ENCODE measurements at places on chromosomes 6 and 20. TPM values are rescaled to one million over a fixed set of nuclear protein-coding genes. Genes with fewer than 3 reads are reported as not detected.

DNA sequence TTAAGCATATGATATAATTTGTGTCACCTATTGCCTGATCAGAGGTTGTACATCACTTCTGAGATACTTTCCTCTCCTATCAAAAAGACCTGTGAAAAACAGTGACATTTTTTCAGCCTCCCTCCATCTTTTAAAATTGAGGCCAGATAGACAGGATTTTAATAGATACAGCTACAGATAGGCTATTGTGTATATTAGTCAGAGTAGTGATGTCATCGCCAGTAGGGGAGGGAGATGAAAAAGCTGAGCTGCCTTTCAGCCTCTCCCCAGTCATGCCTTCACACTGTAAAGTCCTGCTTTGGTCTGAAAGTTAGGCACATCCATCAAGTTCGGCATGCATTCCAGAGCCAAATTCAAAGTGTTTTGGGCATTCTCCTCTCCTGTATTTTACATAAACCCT lies 7.9 kb upstream of the PABPC1L start:
- no peaks in the 10 kb centered on the region for H3K36me3 ChIP-seq
- no peak overlapping the region for H3K4me3 ChIP-seq
- no peaks in the 10 kb centered on the region for H3K27me3 ChIP-seq
- no peaks in the 10 kb centered on the region for H3K4me1 ChIP-seq

DNA sequence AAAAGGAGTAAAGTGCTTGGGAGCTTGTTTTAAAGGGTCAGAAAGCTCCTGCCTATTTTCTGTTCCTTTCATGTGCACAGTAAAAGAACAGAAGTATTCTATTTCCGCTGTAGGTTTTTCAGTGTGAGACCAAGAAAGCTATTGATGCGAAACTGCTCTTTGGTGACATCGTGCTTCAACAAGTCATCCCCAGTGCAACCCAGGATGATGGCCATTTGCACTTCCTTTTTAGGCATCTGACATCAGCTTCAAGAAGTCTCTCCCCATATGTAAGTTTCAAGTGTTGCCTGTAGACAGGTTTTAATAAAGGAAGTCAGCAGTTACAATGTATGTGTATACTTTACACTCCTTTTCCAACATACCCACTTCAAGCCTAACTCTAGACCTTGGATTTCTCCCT lies 131.6 kb downstream of the RFX6 start:
- H3K27me3 ChIP-seq = no peaks in the 10 kb centered on the region
- no peaks in the 10 kb centered on the region for H3K36me3 ChIP-seq
- H3K4me1 ChIP-seq = no peaks in the 10 kb centered on the region
- no peak for DNase-seq

DNA sequence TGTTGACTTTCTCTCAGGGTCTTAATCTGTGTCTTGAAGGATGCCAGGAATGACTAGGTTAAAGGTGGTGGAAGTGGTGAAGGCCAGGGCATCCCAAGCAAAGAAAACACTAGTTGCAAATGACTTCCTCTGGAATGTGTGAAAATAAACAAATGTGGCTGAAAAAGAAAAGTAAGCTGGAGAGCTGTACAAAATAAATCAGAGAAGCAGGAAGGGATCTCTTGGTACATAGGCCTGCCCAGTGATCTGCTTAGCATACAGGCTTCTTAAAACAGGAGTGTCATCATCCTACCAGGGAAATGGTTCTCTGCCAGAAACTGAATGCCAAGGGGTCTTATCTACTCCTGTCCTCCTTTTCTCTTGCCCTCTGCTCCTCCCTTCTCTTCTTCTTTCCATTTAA lies 1616.0 kb downstream of the KHDRBS2 start:
- H3K36me3 ChIP-seq = no peaks in the 10 kb centered on the region
- no peaks in the 10 kb centered on the region for H3K27me3 ChIP-seq
- H3K4me1 ChIP-seq = no peaks in the 10 kb centered on the region
- H3K27ac ChIP-seq = no peak overlapping the region
- H3K4me3 ChIP-seq = no peak overlapping the region
- no peak for DNase-seq

GRCh38 chr6:153214436-153214835 lies 83.4 kb upstream of the RGS17 start:
- H3K27ac ChIP-seq = no peak overlapping the region
- H3K4me3 ChIP-seq = no peak overlapping the region
- H3K36me3 ChIP-seq = no peaks in the 10 kb centered on the region
- DNase-seq = no peak

- H3K4me1 ChIP-seq = no peaks in the 10 kb centered on the region
- H3K27ac ChIP-seq = no peak overlapping the region
- no peak overlapping the region for H3K4me3 ChIP-seq
These were observed 1296.6 kb downstream of the EPHA7 start for GRCh38 chr6:92122746-92123145.

DNA sequence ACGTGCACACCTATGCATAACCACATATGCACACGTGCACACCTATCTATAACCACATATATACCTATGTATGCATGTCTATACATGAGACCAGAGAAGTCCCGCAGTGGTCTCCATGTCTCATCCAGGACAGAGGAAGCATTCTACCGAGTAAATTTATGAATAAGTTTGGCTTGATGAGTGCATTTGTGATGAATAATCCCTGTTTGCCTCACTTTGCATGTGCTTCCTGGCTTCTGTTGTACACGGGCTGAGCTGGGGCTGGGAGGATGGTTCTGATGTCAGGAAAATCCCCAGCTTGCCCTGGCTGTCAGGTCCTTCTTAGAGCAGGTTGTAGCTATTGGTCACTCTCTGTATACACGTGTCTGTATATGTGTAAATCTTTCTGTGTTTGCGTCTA lies 157.6 kb upstream of the RPS6KA2 start:
- H3K27ac ChIP-seq = no peak overlapping the region
- H3K4me1 ChIP-seq = no peaks in the 10 kb centered on the region
- no peak for DNase-seq
- H3K4me3 ChIP-seq = no peak overlapping the region

DNA sequence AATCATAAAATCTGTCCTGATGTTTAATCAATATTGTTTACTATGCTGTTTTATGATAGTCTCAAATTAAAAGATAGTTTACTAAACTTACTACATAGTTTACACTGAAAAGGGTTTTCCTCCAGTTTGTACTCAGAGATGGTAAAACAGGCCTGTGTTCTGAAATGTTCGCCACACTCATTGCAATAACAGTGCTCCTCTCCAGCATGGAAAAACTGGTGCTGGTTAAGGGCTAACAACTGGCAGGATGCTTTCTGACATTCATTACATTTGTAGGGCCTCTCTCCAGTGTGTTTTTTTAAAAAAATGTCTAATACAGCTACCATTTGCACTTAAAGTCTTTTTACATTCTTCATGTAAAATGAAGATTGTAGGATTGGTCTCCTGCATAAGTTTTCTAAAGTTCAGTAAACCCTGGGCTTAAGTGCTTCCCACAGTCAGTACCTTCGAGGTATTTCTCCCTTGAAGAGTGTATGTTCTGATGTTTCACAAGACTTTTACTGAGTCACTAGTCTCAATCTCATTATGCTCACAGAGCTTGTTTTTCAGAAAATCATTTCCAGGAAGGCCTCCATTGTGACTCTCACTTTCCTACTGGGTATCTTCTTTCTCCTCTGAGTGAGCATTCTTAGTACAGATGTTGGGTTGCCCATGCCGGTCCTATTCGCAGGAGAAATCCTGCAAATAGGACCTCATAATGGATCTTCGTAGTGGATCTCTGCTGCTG lies 8.7 kb upstream of the ZSCAN12 start:
- no peak for DNase-seq
- H3K4me1 ChIP-seq = no peaks in the 10 kb centered on the region
- H3K36me3 ChIP-seq = no peaks in the 10 kb centered on the region
- H3K27me3 ChIP-seq = no peaks in the 10 kb centered on the region
- H3K27ac ChIP-seq = no peak overlapping the region

GRCh38 chr20:5195655-5196054 lies 68.8 kb downstream of the CDS2 start:
- no peak for DNase-seq
- no peaks in the 10 kb centered on the region for H3K36me3 ChIP-seq

DNA sequence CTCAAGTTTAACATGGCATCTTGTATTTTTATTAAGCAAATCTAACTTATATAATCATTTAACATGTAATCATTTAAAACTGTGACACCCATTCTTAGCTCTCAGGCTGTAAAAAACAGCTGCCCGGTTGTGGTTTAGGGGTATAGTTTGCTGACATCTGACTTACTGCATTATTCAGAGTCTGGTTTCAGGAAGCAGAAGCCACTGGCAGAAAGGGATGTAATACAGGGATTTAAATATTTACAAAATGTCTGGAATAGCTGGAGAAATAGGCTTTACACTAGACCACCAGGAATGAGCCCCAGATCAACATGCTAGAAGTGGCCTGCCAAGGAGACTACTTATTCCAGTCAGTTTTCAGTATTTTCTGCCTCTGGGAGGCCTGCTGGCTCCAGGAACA lies 421.1 kb downstream of the CD109 start:
- no peak overlapping the region for H3K27ac ChIP-seq
- no peaks in the 10 kb centered on the region for H3K27me3 ChIP-seq
- no peaks in the 10 kb centered on the region for H3K4me1 ChIP-seq
- no peak overlapping the region for H3K4me3 ChIP-seq
- no peaks in the 10 kb centered on the region for H3K36me3 ChIP-seq
- no peak for DNase-seq

GRCh38 chr6:65461121-65461520 lies 245.9 kb downstream of the EYS start:
- no peaks in the 10 kb centered on the region for H3K4me1 ChIP-seq
- H3K27me3 ChIP-seq = no peaks in the 10 kb centered on the region
- no peak overlapping the region for H3K27ac ChIP-seq
- no peak overlapping the region for H3K4me3 ChIP-seq
- DNase-seq = no peak

DNA sequence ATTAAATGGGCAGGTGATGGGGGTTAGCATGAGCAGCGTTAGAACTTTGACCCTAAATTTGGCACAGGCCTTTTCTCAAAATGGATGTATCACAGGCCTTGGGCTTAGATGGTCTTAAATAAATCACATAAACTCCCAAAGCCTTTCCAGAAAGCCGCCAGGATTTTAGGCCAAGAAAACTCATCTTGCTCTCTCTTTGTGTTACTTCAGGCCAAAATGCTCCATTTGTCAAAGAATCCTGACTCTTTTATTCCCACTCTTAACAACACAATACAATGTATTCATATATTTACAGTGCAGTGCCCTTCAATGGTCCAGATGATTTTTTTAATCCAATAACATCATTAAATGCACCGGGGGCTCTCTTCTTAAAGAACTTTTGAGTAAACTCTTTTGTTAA lies 5.9 kb upstream of the TCP11 start:
- H3K4me3 ChIP-seq = no peak overlapping the region
- no peak overlapping the region for H3K27ac ChIP-seq
- no peak for DNase-seq
- H3K4me1 ChIP-seq = no peaks in the 10 kb centered on the region
- H3K27me3 ChIP-seq = no peaks in the 10 kb centered on the region
- no peaks in the 10 kb centered on the region for H3K36me3 ChIP-seq

DNA sequence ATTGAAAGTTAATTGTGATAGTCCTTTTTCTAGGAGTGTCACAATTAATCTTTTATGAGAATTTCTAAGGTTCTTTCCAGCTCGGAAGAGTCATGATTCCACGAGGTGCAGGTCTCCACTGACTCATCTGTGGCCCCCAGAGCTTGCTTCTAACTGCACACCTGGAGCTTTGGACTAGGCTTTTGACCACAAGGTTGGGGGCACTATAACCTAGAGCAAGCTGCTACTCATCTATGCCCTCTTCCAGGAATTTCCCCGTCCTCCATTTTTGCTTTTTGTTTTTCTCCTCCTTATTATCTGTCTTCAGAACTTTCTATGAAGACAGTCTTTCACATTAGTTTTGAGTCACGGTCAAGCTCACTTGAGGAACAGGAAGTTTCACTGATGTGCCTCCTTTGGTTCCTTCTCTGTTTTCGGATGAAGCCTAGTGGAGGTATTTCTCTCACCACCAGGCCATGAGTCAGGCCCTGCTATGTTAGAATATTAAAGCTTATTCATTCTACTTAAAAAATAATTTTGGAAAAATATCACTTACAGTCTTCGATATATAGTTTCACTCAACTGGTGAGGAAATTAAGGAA lies 119.2 kb upstream of the INSM1 start:
- no peaks in the 10 kb centered on the region for H3K4me1 ChIP-seq
- H3K27ac ChIP-seq = no peak overlapping the region
- DNase-seq = no peak
- H3K27me3 ChIP-seq = no peaks in the 10 kb centered on the region
- H3K36me3 ChIP-seq = no peaks in the 10 kb centered on the region

- no peaks in the 10 kb centered on the region for H3K4me1 ChIP-seq
- DNase-seq = no peak
- H3K27me3 ChIP-seq = no peaks in the 10 kb centered on the region
- H3K4me3 ChIP-seq = no peak overlapping the region
- no peak overlapping the region for H3K27ac ChIP-seq
- no peaks in the 10 kb centered on the region for H3K36me3 ChIP-seq
These were observed 350.1 kb upstream of the TSHZ2 start for GRCh38 chr20:52622081-52622480.

DNA sequence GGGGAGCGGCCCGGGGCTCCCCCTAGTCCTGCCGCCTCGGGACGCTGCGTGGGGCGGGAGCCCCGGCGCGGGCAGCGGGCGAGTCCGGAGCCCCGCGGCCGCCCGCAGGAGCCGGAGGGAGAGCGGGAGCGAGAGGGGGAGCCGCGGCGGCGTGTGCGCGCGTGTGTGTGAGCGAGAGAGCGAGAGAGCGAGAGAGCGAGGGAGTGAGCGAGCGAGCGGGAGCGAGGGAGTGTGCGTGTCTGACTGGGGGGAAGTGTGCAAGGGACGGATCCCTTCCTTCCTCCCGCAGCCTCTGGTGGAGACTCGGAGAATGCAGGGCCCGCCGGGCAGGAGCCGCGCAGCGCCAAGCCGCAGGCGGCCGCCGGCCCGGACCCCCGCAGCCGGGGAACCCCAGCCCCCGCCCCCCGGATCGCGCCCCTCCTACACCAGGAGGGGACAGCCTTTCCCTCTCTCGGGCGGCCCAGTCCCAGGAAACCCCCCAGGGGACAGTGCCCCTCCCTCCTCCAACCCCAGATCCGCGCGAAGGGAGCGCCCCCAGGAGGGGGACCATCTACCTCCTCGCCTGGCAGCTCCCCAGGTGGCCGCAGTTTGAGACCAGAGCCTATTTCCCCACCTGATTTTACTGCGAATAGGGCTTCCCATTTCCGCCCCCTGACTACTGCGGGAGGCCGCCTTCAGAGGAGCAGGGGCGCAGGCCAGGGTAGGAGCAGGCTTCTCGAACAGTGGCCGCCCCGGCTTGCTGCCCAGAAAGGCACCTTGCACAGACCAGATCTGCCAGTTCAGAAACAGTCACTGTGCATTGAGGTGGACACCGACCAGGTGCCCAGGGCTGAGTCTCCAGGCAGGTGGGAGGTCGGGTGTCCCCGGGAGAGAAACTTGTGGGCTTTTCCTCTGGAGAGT lies at the start of gene CDH22:
Gene CDH22 (minus strand): TSS at position 241 of the 900 bp plus-strand sequence. CDS start 57,204 bp downstream, outside the sequence.
- no peaks in the 10 kb centered on the region for H3K36me3 ChIP-seq
- peak within 1 kb of the TSS; percentile 46 for H3K4me3 ChIP-seq
- peaks cover 3% of the 10 kb centered on the region for H3K27me3 ChIP-seq
- H3K27ac ChIP-seq = peak within 1 kb of the TSS; percentile 38

Gene RFX6
- not detected for total RNA-seq

Gene NPEPL1
- 63.1 TPM for total RNA-seq

Gene GJA10
- not detected for total RNA-seq

Gene ULBP1
- 2.8 TPM for total RNA-seq

Gene MRPL18
- 76.0 TPM for total RNA-seq

Gene HLA-DRA
- total RNA-seq = 116 TPM

All from prostate gland (tissue), 2 donors.